ENCODE measurements at places on chromosomes 16 and 17.

DNA sequence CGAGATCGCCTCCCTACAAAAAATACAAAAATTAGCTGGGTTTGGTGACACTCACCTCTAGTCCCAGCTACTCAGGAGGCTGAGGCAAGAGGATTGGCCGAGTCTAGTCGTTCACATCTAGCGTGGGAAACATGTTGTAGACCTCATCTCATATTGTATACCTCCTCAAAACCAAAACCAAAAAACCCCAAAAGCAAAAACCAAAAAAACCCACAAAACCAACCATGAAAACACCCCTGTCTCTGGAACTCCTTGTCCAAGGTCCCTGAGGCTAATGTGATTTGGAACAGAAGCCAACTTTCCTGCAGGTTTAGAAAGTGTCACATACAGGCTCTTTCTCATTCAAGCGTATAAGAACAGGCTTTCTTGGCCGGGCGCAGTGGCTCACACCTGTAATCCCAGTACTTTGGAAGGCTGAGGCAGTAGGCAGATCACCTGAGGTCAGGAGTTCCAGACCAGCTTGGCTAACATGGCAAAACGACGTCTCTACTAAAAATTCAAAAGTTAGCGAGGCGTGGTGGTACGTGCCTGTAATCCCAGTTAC, 29.0 kb downstream of the RAB11FIP3 start:
- DNase-seq = no peak

GRCh38 chr17:81927152-81927652, 333 bp downstream of the MAFG start:
- peak; percentile 64 for DNase-seq

GRCh38 chr17:7437950-7438614, 1.2 kb upstream of the FGF11 start:
- peak; percentile 69 for DNase-seq

- DNase-seq = no peak
Observed at GRCh38 chr16:11481987-11482386, 104.7 kb downstream of the LITAF start.

DNA sequence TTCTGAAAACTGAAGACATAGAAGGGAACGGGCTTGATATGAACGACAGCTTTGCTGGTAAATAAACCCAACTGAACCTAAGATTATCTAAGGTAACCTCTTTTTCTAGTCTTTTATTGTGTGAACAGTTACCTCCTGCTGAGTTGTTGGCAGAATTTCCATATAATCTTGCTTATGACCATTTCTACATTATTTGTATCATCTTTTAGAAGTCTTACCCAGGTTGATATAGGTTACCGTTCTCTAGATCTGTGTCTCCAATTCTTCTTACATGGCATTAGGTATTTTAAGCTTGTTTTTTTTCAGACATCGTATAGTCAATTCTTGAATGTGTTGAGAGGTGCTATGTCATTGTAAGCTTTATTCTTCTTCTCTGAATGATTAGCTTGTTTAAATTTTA, 24.3 kb downstream of the TTC19 start:
- no peak for DNase-seq

GRCh38 chr16:12141073-12141951, 164.8 kb downstream of the SNX29 start:
- DNase-seq = no peak

DNA sequence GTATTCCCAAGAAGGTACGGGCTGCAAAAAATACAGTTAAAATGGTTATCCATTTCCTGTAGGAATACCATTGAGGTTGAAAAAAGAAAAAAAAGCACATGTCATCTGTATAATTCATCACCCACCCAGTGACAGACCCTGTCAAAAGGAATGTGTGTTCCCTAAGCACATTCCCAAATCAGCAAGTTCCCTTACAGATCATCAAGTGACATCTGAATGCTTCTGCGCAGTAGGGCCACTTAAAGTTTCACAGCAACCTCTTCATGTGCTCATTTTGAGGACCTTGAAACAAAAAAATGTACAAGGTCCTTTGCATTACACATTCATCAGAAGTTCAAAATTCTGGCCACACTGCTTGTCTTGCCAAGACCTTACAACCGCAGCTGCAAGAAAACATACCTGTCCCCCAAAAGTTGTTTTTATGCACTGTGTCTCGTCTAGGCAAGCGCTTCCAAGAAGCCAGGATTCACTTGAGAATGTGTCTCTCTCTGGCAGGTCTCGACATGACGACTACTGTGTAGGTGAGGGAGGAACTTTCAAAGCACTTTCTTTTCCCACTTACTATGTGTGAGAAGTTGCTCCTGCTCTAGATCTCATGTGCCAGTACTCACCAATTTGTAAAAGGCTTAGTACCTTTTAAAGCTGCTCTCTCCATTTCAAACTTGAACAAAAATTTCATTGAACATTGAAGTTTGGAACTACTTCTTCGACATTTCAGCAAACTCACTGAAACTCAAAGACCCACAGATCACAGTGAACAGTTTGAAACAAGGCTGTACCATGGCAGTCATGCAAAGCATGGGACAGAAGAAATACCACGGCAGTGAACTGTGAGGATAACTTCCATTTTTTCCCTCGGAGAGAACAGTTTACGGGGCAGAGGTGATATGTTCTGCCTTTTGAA, 4.3 kb upstream of the POLG2 start:
- DNase-seq = no peak

- DNase-seq = no peak
Observed at GRCh38 chr17:79224903-79225302, 150.3 kb downstream of the ENGASE start.

DNA sequence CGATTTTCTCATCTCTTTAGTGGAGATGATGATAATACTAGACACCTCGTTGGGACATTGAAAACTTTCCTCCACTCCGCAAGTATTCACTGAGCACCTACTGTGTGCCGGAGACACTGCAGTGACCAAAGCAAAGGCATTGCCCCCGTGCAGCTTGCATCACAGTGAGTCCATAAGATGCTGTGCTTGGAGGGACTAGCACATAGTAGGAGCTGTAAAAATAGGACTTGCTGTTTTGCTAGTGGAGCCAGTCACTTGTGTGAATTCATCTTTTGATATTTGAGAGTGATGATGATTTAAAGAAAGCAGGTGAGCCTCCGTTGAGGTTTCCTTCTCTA, 5.3 kb upstream of the MAP2K3 start:
- DNase-seq = no peak

GRCh38 chr17:81517009-81517338, 4.4 kb upstream of the ACTG1 start:
- no peak for DNase-seq

- no peak for DNase-seq
Observed at GRCh38 chr16:29664091-29664921, 1.3 kb downstream of the SPN start.

DNA sequence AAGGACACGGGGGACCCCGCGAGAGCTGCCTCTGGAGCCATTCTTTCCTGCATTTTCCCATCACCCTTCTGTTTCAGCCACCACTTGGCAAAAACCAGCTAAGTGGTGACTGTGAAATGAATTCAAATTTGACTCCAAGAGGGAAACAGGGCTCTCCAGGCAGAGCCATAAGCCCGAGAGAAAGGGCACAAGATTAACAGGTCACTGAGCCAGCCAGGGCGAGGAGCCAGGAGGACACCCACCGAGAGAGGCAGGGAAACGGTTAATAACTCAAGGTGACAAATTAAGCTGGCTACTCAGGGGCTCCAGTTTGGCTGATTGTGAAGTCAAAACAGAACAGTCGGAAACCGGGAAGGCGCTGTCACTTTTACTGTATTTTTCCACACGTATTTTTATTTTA, 67.8 kb upstream of the SOX9 start:
- DNase-seq = no peak

DNA sequence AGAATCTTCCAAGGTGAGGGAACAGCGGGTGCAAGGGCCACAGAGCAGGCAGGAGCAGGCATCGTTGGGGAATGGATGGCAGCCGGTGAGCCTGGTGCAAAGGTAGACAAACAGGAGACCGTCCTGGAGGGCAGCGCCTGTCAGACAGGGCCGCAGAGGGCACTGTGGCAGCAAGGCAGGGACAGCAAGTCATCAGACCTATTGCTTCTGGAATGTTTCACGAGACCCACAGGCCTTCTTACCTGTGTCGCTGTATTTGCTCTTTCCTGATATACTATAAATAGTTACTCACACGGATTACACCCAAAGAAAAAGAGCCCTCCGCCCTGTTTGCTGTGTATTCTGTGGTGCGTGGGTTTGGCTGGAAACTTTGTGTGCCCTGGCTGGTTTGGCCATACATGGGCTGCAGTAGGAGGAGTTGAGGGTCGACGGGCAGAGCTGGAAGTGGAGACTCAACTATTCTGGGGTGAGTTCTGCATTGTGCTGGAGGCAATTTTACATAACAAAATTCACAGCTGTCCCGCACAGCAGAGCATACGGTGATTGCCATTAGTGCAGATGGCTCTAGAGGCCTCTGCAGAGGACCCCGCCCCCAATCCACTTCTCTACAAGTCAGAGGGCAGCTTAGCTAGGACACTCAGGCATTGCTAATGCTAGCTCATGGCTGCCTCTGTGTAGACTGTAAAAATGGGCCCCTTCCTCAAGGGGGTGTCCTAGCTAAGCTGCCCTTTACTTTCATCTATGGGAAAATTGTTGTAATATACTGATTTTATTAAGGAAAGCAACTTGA, 18.6 kb upstream of the POLR3E start:
- no peak for DNase-seq

GRCh38 chr16:14196539-14196938, 125.4 kb downstream of the MRTFB start:
- no peak for DNase-seq

DNA sequence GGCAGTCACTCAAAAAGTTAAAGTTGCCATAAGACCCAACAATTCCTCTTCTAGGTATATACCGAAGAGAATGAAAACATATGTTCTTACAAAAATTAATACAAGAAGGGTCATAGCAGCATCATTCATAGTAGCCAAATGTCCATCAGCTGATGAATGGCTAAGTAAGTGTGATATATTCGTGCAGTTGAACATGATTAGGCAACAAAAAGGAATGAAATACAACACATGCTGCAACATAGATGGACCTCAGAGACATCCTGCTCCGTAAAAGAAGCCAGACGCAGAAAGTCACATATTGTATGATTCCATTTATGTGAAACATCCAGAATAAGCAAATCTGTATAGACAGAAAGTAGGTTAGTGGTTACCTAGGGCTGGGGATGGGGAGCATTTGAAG, 229.4 kb upstream of the CACNG5 start:
- no peak for DNase-seq

- peak; percentile 13 for DNase-seq
Observed at GRCh38 chr17:68794636-68795434, 160.4 kb downstream of the ABCA8 start.

- DNase-seq = no peak
Observed at GRCh38 chr16:10098991-10099390, 83.2 kb downstream of the GRIN2A start.

DNA sequence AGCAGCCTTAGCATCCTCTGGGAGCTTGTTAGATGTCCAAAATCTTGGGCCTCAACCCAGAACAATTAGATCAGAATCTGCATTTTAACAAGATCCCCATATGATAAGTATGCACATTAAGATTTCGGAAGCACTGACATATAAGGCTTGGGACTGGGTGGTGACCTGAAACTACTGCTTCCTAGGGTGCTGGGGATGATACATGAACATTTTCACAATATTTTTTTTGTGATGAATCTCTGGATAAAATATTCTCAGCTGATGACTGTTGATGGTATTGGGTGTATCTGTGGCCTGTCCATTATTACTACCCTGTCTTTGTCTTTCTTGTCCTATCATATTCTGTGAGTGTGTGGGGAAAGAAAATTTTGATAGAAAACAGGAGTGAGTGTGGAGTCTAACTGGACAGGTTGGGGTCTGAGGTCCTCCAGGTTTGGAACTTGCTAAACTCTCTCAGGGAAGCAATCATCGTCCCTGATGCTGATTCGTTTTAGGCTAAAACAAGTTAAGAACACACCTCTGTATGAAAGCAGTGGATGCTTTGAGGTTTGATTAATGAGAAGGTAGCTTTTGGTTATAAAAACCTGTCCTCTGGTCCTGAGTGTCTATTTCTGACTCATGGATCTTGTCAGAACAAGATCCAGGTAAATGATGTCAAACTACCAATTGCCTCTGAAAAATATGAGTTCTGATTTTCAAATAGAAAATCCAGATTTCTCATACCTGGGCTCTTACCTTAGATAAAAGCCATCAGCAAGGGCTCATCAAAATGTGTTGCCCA, 23.2 kb downstream of the KRT23 start:
- no peak for DNase-seq

GRCh38 chr16:53712065-53712464, 8.1 kb downstream of the FTO start:
- DNase-seq = no peak

GRCh38 chr17:33204156-33204555, 88.9 kb downstream of the ASIC2 start:
- no peak for DNase-seq

GRCh38 chr16:84423416-84423837, 55.1 kb downstream of the ATP2C2 start:
- DNase-seq = peak; percentile 32

- no peak for DNase-seq
Observed at GRCh38 chr16:12516621-12517309, 286.9 kb downstream of the CPPED1 start.

GRCh38 chr16:88780142-88781062, 4.6 kb downstream of the PIEZO1 start:
- DNase-seq = no peak

DNA sequence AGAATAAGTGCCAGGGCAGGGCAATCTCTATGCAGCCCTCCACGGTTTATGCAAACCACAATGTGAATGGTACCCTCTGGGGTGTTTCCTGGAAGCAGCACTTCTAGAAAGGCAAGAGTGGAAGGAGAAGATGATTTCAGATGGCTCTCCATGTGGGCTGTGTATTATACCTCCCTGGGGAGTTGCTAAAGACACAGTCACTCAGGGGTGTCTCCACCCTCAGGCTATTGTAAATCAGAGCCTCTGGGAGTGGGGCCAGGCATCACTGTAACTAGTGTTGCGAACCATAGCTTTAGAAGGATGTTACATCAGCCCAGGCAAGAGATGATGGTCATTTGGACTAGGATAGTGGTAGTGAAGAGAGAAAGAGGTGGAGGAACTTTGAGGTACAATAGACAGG, 83.3 kb upstream of the ZKSCAN2 start:
- no peak for DNase-seq

- no peak for DNase-seq
Observed at GRCh38 chr16:27950206-27950887, 113.2 kb downstream of the GSG1L start.

DNA sequence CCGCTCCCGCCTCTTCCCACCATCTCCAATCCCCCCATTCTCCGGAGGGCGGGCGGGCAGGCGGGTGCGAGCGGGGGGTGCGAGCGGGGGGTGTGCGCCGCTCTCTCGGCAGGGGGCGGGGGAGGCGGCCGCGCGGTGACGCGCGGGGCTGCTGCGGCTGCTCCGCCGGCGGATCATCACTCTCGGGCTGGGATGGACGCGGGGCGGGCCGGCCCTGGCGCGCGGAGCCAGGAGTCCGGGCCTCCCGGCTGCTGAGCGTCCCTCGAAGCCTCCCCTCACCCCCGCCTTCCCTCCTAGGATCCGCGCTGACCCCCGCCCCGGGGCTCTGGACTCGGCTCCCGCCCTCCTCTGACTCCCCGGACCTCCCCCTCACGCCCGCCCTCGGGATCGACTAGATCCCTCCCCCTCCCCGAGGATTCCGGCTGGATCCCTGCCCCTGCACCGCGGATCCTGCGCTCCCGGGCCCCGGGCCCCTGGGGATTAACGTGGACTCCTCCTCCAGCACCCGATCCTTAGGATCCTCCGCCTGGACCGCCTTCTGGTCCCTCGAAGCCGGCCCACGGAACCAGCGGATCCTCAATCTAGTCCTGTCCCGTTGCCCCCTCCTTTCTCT, 946 bp upstream of the TMEM256 start:
- no peak for DNase-seq

- DNase-seq = no peak
Observed at GRCh38 chr16:84484579-84485254, 19.7 kb downstream of the MEAK7 start.

All from GM20000 (cell line).